NCI-H82 (cell line): ENCODE measurements at places on chromosomes 5 and 9.

DNA sequence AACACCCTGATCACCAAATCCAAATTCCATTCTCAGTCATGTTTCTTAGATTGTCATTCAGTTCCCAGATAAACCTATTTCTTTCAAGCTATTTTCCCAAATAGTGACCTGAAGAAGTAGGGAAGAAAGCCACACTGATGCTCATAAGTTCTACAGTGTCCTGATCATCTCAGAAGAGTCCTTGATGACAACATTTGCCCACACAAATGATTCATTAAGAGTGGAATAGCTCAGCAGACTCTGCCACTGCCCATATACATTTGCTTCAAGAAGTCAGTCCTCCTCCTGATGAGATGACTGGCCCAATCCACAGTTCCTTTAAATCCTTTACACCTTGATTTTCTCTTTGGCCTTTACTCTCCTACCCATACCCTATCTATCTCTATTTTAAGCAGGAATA lies 283.7 kb upstream of the NR4A3 start:
- DNase-seq: no peak

DNA sequence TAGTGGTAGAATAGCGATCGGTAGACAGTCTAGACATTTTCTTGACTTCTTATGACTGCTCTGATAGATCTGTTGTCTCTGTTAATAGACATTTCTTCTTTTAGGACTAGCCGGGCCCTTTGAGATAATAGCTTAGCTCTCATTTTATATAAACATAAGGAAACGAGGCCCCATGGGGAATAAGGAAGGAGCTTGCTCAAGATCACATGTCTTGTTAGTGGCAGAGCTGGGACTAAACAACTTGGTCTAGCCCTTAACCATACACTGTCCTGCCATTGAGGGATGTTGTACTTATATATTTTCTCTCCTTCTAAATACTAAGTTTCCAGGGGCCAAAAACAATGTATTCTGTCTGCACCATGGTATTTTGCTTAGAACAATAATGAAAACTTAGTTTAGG lies 140.0 kb downstream of the GCNT1 start:
- no peak for DNase-seq

DNA sequence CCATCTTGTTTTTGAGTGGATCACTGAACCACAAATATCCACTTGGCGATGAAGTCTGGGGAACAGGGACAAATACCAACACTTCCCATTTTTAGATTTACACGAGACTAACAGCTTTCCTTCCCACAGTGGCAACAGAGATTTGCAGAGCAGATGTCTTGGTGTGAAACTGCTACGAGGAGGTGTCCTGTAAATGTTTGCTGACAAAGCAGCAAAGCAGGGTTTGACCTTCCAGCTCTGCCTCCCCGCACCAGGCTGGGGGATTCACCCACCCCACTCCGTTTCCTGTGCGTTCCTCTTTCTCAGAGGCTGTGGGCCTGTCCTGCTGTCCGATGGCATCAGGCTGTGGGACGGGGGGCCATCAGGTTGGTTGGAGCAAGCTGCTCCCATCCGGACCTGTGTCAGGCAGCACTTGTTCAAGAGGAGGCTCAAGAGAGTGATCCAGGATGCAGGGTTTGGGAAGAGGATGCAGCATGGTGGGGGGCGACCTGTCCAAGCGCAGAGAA lies 693 bp upstream of the RGS3 start:
- DNase-seq: peak; percentile 29

DNA sequence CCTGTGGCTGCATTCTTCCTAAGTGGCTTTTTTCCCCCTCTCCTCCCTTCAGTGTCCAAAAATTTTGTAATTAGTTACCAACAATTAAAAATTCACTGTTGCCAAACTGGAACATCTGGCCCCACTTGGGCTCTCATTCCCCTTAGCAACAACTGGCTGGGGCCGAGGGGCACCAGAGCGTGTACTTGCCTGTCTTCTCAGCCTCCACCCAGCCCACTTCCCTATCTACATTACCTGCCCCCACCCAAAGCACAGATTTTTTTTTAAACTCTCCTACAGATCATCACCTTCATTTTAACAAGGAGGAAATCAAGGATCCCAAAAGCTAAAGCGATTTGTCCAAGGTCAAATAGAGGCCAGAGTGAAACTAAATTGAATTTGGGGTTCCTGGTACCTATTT lies 278.8 kb downstream of the EBF1 start:
- DNase-seq: no peak

DNA sequence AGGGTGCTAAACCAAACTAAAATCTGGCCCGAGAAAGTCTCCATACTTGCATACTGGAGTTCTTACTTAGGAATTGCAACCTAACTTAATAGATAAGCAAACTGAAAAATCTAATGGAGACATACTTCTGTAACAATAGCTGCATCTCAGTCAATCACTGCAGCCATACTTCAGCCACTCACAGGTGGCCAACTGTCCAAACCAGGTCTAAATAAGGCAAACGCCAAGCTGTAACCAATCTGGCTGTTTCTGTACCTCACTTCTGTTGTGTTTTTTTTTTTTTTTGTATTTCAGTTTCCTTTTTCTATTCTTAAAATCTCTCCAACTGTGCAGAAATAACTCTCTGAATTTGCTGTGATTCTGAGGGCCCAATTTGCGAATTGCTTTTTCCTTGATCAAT lies 4.4 kb upstream of the NDUFB6 start:
- DNase-seq: no peak

DNA sequence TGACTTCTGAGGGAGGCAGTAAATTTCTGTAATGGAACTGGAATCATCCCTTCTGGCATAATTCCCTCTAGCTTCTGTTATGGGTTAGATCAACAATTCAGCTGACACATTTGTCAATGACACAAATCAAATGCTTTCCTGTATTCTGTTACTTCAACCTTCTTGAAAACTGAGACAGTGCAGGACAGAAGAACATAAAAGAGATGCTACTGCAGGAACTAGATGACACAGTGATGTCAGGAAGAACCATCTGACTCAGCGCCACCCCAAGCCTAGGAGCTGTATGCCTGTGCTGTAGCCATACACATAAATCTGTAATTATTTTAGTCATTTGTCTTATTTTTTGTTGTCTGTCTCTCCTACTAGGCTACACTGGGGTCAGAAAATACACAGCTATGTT lies 18.2 kb upstream of the CEP120 start:
- no peak for DNase-seq
